ENCODE measurements at places on chromosomes 13 and 19.

DNA sequence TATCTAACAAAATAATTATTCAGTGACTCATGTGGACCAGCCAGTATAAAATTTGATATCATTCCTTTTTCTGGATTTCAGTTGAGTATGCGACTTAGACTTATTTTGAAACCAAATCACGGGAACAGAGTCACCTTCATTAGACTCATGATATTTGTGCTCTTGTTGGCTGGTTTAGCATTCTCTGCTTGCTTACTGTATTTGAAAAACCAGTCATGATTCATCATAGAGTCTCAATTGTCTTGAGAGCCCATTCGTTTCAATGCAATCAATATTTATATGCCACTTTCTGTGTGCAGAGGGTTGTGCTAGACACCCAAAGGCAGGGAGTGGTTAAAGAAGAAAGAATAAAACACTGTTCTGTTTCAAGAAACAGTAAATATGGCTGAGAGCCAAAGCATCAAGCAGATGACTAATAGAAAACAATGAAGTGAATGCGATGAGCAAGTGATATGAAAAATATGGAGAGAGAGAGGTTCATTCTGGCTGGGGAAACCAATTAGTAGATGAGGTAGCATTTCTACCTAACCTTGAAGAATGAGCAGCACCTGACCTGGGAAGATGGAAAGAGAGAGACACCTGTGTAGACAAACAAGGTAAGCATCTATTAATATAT, 99.6 kb upstream of the MBNL2 start:
- DNase-seq = peak; percentile 53

DNA sequence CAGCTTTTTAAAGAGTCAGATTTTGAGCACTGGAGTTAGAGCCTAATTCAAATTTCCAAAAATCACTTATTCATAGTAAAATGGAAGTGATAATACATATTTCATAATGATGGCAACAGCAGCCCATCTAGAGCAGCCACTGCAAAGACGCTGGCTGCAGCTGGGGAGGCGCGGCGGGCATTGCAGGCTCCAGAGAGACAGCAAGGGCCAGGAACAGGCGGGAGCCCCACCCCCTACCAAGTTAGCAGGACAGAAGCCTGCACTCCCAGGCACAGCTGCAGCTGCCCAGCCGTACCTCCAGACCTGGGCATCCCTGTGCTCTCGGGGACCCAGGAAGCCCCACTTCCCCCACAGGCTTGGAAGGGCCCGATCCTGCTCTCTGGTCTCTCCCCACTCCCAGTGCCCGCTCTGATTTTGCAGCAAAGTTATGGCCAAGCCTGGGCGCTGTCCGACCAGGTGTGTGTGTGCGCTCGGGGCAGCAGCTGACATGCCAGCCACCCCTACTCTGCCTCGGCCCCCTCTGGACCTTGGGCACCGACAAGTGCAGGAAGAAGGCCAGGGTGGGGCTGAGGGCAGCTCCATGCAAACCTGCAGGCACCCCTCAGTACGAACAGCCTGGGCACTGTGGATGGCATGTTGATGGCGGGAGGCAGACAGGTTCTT, 84.8 kb downstream of the SERP2 start:
- DNase-seq = no peak

DNA sequence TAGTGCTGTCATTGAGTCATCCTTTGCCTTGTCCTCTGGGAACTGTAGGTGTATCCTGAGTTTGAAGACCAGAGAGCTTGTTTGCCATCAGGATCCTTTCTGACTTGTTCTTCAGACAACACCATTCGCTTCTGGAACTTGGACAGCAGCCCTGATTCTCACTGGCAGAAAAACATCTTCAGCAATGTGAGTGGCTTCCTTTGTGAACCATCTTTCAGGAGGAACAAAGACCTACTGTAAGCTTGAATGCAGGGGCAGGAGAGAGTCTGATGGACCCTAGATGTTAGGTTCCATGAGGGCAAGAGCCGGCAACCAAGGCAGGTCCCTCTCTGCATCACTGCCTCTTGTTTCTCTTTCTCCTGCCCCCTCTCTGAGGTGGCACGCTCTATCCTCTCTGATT, 26.7 kb downstream of the WDR62 start:
- DNase-seq = no peak

- no peak for DNase-seq
These were observed 53.6 kb downstream of the ZNF100 start for GRCh38 chr19:21713761-21714160.

- peak; percentile 27 for DNase-seq
These were observed 20.6 kb downstream of the BRSK1 start for GRCh38 chr19:55304279-55304978.

DNA sequence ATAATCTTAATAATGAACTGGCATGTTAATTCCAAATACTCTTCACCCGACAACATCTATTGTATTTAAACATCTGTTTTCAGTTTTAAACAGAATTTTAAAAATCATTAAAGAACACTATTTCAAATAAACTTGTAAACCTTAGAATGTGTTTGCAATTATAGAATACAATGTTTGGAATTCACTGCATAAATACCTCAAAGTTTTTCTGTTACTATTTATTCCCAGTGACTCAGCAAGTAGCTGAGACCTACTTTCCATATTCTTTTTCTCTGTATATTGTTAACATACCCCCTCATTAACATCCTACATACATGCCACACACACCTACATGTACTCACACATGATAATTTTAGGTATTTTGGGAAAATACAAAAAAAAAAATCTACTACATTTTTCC, 1134.3 kb downstream of the SLITRK1 start:
- no peak for DNase-seq

DNA sequence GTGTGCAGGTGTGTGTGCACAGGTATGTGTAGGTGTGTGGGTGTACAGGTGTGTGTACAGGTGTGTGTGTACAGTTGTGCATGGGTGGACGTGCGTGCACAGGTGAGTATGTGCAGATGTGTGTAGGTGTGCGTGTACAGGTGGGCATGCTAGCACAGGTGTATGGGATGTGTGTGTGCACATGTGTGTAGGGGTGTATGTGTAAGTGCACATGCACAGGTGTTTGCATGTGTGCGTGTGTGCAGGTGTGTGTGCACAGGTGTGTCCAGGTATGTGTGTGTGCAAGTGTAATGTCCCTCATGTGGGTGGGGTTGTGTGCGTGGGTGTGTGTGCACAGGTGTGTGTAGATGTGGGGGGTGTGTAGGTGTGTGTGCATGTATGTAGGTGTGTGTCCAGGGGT, 27.5 kb upstream of the TFDP1 start:
- DNase-seq = no peak

DNA sequence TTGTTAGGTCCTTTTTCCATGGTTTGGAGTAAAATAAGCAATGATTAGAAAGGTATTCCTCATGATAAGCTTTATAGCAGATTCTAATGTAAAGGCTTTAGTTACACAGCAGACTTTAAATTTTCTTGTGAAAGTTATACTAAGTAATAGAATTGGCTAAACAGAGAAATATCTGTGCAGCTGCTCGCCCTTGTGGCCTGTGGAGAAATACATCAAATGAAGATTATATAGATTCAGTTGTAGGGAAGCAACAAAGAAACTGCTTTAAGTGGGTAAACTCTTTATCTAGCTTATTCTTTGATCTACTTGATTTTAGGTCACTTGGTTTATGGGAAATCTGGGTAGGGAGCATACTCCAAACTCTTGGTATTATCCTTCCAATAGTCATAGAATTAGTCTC, 1269.7 kb upstream of the SPRY2 start:
- DNase-seq = no peak

DNA sequence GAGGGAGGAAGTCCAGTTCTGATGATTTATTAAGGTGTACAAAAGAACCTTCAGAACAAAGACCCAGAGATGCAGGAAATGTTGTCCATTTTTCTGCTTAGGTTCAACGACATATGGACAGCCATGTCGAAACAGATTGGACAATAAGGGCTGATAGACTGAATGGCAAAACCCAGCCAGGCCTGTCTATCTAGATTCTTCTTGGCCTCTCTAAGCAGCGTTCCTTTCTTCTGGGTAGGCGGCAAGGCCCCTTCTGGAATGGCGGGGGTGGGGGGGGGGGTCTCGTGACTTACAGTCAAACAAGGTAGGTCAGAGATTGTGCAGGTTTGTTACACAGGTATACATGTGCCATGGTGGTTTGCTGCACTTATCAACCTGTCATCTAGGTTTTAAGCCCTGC, 39.7 kb upstream of the PEPD start:
- no peak for DNase-seq

GRCh38 chr19:46604781-46605355, 3.7 kb downstream of the CALM3 start:
- no peak for DNase-seq

- no peak for DNase-seq
These were observed 28.8 kb downstream of the SPRY2 start for GRCh38 chr13:80312012-80312704.

GRCh38 chr13:32538143-32538620, 413 bp downstream of the N4BP2L2 start:
- peak; percentile 34 for DNase-seq

DNA sequence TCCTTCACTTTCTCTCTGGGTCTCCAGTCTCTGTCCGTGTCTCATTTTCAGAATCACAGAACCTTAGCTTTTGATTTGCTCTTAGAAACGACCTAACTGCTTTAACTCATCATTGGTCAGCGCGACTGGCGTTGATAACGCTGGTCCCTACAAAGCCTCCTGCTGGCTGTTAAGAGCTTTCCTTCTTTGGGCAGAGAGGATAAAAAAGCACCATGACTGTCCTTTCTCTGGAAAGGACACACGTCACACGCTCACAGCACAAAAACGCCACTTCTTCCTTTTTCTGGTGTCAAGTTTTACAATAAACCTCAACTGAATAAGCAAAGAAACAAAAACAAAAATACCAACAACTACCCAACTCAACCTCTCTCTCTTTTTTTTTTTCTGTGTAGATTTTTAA, 1.7 kb upstream of the KLK12 start:
- DNase-seq = no peak

GRCh38 chr13:44735806-44736205, 159.7 kb upstream of the TSC22D1 start:
- DNase-seq = no peak

- DNase-seq = no peak
These were observed 277.3 kb downstream of the FOXO1 start for GRCh38 chr13:40389081-40389641.

- no peak for DNase-seq
These were observed 88.1 kb downstream of the SHISA2 start for GRCh38 chr13:25963674-25964073.

GRCh38 chr19:35138305-35138892, at the start of gene FXYD1:
Gene FXYD1, plus strand, starts transcription at chr19:35138824. Its CDS starts 1,256 bp downstream, at chr19:35140080.
- DNase-seq = no peak

DNA sequence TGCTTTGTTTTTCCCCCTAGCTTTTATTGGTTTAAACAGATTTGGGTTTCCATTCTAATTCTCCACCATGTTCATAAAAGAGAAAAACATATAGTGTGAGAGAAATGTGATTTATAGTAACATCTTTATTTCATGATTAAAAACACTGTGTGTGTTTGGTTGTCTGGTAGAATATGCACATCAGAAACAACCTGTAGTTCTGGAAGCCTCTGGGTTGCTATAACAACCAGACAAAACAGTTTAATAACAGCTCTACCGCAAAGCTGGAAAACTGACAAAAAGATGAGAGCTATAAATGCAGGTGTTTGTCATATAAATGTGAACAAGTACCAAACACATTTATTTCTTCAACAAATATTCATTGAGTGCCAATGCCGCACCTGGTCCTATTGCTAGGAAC, 9.8 kb downstream of the KBTBD6 start:
- DNase-seq = no peak

- DNase-seq = no peak
These were observed 87.7 kb downstream of the SGCG start for GRCh38 chr13:23268441-23268840.

- DNase-seq = no peak
These were observed 8.6 kb upstream of the IRS2 start for GRCh38 chr13:109795011-109795410.

- no peak for DNase-seq
These were observed at the start of gene MYBPC2 for GRCh38 chr19:50432221-50433028. Gene MYBPC2, plus strand, starts transcription at chr19:50432892. Its CDS starts 62 bp downstream, at chr19:50432954.

DNA sequence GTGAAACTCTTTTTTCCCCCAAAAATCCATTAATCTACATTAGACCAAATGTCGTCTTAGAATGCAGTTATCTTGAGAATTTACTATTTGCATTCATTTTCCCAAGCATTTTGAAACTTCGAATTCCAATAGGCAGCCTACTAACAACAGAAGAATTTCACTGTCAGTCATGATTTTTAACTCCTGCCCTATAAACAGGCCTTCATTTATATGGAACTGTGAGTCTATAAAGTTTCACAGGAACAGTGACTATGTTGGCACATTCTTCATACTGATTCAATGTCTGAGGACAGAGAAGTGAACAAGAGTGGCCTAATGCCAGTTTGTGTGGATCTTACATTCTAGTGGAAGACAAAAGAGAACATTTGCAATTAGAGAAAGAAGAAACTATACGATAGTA, 198.0 kb downstream of the PCDH17 start:
- no peak for DNase-seq

- no peak for DNase-seq
These were observed 2.0 kb downstream of the DNAJC3 start for GRCh38 chr13:95678967-95679366.

- DNase-seq = no peak
These were observed 95.6 kb downstream of the STOML3 start for GRCh38 chr13:38895075-38895474.

DNA sequence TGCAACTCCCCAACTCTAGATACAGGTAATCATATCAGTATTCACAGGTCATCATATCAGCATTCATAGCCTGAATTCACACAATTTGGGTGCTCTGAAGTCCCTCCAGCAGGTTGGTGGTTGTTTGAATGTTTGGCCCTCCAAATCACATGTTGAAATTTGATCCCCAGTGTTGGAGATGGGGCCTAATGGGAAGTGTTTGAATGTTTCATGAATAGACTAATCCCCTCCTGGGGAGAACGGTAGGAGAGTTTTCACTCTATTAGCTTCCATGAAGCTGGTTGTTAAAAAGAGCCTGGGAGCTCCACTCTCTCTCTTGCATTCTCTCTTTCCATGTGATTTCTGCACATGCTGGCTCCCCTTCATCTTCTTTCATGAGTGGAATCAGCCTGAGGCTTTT, 288.6 kb upstream of the PCDH9 start:
- DNase-seq = no peak

DNA sequence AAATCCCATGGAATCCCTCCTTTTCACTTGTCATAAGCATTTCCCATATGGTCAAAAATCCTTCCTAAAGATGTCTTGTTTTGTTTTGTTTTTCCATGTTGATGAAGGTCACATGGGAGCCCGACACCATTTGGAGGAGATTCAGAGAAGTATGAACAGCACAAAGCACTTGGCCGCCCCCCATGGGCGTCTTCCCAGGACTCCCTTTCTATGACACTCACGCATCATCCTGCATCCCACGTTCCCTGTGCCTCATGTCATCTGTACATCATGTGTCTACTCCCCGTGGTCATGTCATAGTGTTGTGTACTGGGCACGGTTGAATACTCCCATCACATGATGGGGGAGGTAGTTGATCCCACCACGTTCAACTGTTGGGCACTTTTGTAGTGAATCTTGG, 2.0 kb downstream of the ZSCAN1 start:
- DNase-seq = no peak

DNA sequence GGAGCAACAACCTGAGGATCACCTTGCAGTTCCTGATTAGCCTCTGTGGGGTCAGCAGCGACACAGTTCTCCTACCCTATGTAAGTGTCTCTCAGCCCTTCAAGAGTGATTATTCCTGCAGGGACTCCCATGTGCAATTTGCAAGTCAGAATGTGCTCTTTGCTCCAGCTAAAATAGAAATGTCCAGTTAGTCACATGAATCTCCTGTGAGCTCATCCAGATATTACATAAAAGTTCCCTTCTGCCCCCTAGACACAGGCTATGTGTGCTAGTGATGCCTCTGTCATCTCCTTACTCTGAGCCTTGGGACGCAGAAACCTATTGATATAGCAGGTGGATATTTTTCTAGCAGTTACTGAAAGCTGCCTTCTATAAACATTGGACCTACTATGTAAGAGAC, 105.5 kb downstream of the ZAR1L start:
- no peak for DNase-seq

- DNase-seq = no peak
These were observed 262.5 kb upstream of the STARD13 start for GRCh38 chr13:33548069-33548468.

Measured in AG08395 (cell line).